ENCODE measurements at places on chromosomes 6 and 20.

GRCh38 chr6:56772737-56773184 lies 130.1 kb upstream of the DST start:
- DNase-seq, result no peak

GRCh38 chr20:17896771-17897369 lies 71.7 kb downstream of the SNX5 start:
- DNase-seq, result no peak

DNA sequence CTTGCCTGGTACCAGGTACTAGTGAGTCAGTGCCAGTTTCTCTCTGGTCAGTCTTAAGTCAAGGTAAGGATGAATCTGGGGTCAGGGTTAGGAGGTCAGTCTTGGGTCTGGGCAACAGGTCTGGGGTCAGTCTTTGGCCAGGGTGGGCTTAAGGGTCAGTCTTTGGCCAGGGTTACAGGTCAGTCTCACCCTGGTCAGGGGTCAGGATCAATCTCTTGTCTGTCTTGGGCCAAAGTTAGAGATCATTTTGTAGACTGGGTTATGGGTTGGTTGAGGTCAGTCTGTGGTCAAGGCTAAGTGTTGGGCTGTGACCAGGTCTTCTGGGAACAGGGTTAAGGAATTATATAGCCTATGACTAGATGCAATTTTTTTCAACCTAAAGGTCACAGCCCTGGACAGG lies 12.8 kb upstream of the CAPN11 start:
- no peak for DNase-seq

DNA sequence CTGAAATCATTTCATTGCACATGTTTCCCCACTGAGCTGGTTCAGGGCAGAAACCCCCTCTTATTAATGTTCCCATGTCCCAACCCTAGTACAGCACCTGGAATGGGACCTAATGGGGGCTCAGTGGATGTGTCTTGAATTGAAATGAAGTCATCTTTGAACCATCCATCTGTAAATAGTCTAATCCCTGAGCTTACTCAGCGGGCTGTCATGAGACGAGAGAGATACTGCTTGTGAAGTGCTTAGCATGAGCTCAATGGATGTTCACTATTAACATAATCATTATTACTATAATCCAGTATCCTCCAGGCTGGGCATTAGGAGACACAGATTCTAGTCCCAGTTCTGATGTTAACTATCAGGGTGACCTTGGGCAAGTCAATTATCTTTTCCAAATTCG lies 106.6 kb upstream of the LRFN2 start:
- DNase-seq, result no peak

DNA sequence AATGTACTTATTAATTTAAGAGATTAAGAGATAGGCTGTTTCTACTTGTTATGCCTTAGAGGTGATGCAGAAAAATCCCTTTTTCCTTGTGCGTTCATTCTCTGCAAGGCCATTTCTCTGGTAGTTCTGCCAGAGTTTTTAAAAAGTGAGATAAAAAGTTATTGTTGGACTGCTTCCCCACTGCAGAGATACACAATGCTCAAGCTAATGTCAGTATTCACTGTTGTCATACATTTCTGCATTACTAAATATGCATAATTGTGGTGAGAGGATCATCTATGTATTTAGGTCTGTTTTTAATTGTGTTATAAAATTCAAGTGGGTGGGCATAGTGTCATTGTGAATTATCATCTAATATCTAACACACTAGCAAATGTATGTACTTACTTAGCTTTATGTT lies 600.4 kb downstream of the HTR1B start:
- DNase-seq, result peak; percentile 33

DNA sequence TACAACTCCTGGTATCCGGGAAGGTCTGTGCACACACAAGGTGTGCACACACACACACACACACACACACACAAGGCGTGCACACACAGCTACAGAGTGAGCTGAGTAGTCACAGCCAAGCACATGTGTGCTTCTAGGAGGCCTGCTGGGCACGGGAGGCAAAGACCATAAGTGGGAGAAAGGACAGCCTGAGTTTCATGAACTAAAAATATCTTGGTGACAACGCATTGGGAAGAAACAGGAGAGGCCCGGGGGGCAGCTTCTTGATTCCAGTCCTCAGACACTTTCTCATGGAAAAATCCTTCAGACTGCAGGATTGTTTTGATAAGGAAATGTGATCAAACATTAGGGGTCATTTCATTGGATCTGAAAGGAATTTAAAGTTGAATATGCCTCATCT lies 2.6 kb downstream of the TRAF3IP2 start:
- DNase-seq, result no peak

DNA sequence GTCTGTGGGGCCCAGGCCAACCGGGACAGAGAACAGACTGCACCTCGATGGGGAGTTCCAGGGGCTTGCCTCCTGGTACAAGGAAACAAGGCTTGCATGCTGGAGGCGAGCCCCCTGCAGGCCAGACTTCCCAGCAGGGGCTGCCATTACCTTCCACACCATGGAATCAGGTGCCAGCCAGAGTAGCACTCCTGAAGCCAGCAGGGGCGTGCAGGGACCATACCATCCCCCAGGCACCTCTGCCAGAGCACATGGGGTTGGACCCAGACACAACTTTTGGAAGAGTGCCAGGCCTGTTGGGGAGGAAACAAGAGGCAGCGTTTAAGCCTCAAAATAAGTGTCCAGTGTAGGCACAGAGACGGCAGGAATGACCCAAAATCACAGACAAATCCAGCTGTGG lies 6.5 kb downstream of the DDO start:
- no peak for DNase-seq

- no peak for DNase-seq
Observed at GRCh38 chr6:82963191-82963925, 102.3 kb downstream of the UBE3D start.

DNA sequence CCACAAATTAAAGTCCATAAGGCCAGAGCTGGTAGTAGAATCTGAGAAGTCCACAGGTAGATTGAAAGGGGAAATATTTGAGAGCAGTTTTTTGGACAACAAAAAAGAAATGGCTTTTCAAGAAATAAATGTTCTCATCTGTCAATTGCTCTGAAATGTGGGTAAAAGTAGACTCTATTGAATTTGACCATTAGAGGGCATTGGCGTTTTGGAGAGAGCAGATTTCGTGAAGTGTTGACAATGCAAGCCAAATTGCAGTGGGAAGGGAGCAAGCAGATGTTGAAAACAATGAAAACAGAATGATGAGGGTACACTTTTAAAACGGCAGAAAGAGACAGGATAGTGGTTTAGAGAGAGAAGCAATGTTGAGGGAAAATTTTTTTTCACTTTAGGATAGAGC lies 149.1 kb upstream of the FAM83B start:
- DNase-seq, result peak; percentile 26

DNA sequence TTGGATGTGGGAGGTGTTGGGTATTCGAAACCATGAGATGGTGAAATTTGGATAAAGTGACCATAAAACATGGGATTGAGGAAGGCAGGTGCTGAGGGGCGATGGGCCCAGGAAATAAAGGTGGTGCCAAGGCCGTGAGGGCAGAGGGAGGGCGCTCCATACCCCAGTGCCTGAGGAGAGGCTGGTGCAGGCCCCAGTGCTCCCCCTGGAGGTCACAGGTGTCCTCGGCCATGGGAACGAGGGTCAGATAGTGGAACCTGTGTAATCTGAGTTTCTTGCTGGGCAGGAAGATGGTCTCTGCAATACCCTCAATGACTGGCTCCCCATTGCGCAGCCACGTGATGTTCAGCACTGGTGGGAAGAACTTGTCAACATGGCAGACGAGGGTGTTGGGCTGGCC lies 16.2 kb downstream of the HLA-DPB1 start:
- DNase-seq, result no peak

- no peak for DNase-seq
Observed at GRCh38 chr6:5205877-5206850, 54.6 kb downstream of the LYRM4 start.

DNA sequence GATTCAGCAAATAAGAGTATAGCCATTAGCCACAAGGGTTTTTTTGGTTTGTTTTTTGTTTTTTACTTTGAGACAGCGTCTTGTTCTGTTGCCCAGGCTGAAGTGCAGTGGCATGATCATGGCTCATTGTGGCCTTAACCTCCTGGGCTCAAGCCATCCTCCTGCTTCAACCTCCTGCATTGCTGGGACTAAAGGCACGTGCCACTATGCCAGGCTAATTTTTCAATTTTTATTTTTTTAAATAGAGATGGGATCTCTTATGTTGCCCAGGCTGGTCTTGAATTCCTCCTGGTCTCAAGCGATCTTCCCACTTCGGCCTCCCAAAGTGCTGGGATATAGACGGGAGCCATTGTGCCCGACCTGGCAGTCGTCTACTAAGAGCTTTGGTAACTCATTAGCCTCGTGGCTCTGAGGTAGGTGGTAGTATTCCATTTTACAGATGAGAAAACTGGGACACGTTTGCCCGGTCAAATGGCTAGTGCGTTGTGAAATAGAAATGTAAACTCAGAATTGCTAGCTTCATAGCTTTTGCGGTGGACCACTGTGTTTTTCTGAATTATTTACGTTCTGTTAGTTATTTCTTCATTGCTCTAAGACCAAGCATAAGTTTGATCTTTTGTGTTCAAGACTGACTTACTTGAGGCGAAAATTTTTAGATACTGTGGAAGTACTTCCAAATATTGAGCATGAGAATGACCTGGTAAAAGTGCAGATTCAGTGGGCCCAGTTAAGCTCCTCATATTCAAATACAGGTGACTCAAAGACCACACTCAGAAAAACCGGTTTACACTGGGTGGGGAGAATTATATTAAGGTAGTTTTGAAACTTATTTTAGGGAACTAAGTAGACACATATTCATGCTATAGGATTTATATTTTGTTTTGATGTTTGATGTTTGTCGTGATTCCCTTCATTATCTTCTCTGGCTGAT lies 2.1 kb downstream of the PANK2 start:
- DNase-seq, result no peak

GRCh38 chr20:9363673-9364072 lies 150.7 kb upstream of the LAMP5 start:
- DNase-seq, result no peak

DNA sequence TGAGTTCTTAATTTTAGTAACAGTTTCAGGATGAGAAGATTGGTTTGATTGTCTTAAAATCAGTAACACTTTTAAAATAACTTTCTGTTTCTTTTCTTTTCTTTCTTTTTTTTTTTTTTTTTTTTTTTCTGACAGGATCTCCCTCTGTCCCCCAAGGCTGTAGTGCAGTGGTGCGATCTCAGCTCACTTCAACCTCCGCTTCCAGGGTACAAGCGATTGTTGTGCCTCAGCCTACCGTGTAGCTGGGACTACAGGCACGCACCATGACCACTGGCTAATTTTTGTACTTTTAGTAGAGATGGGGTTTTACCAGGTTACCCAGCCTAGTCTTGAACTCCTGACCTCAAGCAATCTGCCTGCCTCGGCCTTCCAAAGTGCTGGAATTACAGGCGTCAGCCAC lies 33.7 kb upstream of the KCNQ5 start:
- DNase-seq, result no peak

DNA sequence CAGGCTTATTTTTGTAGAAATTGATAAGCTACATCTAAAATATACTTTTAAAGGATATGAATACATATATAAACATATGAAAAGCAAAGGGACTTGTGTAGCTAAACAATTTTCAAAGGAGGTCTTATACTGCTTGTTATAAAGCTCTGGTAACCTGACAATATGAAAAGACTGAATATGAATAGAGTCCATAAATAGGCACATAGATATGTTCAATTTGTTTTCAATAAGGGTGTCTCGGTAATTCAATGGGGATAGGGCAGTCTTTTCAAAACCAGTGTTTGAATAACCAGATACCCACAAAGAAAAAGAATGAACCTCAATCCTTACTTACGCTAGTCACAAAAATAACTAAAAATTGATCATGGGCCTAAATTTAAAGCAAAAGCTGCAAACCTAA lies 9.3 kb upstream of the MAP3K5 start:
- no peak for DNase-seq

- DNase-seq, result no peak
Observed at GRCh38 chr6:106925948-106926347, 48.6 kb downstream of the CD24 start.

DNA sequence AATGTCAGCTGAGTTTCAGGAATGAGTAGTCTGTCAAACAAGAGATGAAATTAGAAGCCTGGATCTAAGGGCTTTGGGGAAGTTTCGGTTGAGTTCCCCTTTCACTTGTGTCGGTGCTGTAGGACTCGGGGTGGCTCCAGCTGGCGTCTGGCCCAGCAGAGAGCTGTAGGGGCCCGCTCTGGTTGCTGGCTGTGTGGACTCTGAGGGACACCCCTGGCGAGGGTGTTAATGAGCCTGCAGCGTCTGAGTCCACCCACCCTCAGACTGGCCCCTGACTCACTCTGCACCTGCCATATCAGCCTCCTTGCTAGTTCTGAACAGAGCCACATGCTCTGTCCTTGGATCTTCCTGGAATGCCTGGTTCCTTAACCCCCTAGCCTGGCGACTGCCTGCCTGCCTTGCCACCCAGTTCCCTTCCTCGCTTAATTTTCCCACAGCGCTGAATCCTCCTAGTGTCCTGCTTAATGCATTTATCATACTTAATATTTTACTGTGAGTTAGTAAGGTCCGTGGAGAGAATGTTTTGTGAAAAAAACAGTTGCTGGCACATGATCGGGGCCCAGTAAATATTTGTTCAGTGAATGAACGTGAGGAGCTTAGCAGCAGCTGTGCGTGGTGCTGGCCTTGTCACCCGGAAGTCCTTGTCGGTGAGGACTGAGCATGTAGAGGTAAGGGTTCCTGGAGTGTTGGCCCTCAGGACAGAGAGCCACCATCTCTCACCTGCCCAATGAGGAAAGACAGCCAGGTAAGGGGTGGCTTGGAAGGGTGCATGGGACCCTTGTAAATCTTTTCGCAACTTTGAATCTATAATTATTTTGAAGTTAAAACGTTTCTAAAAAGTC lies 1.6 kb downstream of the DNAJC5 start:
- no peak for DNase-seq

GRCh38 chr6:165571721-165572132 lies 91.3 kb downstream of the PDE10A start:
- DNase-seq, result no peak

DNA sequence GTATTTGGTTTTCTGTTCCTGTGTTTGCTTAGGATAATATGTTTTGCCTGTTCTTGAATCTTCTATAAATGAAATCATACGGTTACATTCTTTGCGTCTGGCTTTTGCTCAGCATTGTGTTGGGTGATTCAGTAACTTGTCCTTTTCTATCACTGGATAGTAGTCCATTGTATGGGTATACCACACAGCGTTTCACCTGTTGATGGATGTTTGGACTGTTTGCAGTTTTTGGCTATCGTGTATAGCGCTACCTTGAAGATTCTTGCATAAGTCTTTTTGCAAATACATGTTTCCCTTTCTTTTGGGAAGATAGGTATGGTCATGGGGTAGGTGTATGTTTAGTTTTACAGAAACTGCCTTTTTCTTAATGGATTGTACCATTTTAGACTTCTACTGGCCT lies 9.5 kb downstream of the MYBL2 start:
- no peak for DNase-seq

DNA sequence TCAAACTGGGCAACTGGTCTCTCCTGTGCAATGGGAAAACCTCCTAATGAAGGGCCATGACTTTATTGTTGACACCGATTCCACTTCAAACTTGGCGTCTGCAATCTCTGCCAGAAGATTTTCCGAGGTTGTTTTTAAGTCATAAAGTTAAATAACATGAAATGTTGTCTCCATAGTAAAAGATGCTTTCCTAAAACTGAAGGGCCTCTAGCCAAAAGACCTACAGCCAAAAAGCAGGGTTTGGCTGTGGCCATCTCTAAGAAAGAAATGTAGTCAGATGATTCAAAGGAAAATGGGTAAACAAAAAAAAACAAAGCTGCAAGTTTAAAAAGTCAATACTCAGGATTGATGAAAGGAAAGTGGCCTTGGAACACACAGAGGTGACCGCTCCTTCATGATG lies 14.1 kb downstream of the CD93 start:
- no peak for DNase-seq

All from fibroblast of skin of left biceps (primary cell).